ENCODE measurements at places on chromosomes 1 and 21. TPM values are rescaled to one million over a fixed set of nuclear protein-coding genes. Genes with fewer than 3 reads are reported as not detected.

KRTAP10-6 gene
- total RNA-seq = not detected

LCE2A gene
- not detected for total RNA-seq

SPRR2A gene
- total RNA-seq = not detected

PGD gene
- 92.0 TPM for total RNA-seq

RALGPS2 gene
- 82.3 TPM for total RNA-seq

OR2L13 gene
- 1.9 TPM for total RNA-seq

RAB7B gene
- 0.31 TPM for total RNA-seq

AADACL4 gene
- not detected for total RNA-seq

OR2T2 gene
- not detected for total RNA-seq

OR2T33 gene
- total RNA-seq = not detected

ETNK2 gene
- total RNA-seq = 19.4 TPM

S100A12 gene
- 1.6 TPM for total RNA-seq

INSRR gene
- 0.31 TPM for total RNA-seq

HENMT1 gene
- 17.5 TPM for total RNA-seq

SMIM1 gene
- 2.5 TPM for total RNA-seq

GBP7 gene
- total RNA-seq = not detected

TSTD1 gene
- 35.1 TPM for total RNA-seq

FNBP1L gene
- 381 TPM for total RNA-seq

TPTE gene
- not detected for total RNA-seq

SLC2A1 gene
- total RNA-seq = 34.4 TPM

ROR1 gene
- total RNA-seq = 2.5 TPM

FMO5 gene
- 0.63 TPM for total RNA-seq

PTGER3 gene
- total RNA-seq = 0.94 TPM

PADI2 gene
- 1.6 TPM for total RNA-seq

RPTN gene
- total RNA-seq = not detected

CD160 gene
- not detected for total RNA-seq

RASSF5 gene
- total RNA-seq = 1.3 TPM

OR14K1 gene
- 0.94 TPM for total RNA-seq

DENND2C gene
- 0.94 TPM for total RNA-seq

TIE1 gene
- total RNA-seq = 15.7 TPM

Measured in parietal lobe (tissue), 2 donors.